Kasumi-1 (cell line): ENCODE measurements at places on chromosomes 7 and 10.

GRCh38 chr10:80860719-80861118 lies 323.0 kb downstream of the SH2D4B start:
- DNase-seq = no peak

DNA sequence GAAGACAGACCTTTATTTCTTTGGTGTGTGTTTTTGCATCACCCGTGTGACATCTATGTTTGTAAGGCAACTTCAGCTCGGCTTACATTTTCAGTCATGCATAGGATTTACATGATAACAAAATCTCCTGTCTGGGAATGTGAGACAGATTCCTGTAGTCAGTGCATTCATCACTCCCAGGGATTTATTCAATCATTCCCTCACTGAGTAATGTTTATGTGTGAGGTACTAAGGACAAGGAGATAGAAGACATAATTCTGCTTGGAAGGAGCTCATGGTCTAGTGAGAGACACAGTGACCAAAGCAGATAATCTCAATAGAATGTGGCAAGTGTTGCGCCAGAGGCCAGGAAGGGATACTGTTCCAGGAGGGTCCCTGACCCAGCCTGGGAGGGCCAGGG lies 35.2 kb upstream of the BMPER start:
- no peak for DNase-seq

- no peak for DNase-seq
These were observed 21.2 kb downstream of the PRXL2A start for GRCh38 chr10:80429521-80429973.

- DNase-seq = no peak
These were observed 5.4 kb downstream of the HECW1 start for GRCh38 chr7:43117861-43118260.

DNA sequence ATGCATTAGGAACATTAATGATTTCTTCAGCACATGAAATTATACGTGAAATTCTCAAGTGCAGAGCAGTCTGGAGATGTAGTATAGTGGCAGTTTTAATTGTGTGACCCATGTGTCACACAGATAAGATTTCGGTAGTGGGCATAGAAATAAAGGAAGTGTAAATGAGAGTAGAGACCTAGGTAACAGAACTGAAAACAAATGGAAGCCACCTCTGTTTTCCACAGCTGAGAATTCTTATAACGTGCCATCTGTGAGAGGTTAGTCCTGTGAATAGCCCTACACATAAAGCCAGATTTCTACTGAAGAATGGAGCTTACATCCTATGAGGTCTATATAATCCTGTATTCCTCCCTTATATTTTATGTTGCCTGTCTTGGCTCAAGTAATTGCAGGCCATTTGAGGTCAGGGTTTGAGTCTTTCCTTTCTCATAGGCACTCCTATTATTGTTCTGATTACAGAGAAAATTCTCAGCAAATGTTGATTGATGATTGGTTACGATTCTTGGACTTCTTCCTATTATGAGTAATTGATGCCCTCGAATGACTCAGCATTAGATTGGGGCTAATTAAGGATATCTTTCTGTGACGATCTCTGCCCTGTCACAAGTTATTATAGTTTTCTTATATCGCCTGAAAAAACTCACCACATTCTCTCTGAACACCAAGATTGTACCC lies 258.2 kb downstream of the KIF20B start:
- DNase-seq = no peak

DNA sequence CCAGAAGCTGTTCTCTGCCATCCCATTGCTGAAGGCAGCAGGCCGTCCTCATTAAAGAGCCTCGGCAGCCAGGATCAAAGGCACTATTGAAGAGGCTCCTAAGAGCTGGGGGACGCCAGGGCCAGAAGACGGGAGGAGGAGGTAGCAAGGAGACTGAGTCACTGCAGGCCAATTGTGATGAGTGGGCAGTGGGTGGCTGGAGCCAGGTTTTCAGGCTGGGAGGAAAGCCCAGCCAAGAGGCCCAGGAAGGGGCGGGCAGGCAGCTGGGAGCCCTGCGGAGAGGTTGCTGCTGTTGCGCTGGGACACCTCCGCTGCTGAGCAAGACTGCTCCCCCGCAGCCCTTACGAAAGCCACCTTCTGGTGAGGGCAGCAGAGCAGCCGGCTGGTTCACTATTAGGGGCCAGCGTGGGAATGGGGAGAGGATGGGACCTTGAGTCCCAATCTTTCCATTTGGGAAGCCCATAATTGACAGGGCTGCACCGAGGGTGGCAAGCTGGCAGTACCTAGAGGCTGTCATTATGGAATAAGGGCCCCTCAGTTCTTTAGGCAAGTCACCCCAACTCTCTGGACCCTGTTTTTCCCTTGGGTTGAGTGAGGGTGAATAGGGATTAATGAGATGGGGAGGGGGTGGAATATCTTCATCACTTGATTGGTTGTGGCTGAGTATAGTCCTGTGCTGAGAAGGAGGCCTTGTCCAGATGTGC lies 48.4 kb downstream of the UNC5B start:
- no peak for DNase-seq

DNA sequence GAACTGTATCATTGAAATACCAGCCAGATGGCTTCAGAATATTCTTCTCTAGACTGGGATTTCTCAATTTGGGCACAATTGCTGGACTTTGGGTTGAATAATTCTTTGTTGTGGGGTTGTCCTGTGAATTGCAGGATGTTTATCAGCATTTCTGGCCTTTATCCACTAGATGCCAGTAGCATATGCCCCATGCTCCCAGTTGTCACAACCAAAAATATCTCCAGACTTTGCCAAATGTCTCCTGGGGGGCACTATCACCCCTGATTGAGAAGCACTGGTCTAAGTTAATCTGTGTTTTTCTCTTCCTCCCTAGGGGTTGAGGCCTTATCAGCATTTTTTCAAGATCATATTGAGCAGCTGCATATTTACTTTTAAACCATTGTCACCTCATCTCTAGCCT lies 204.9 kb upstream of the SP8 start:
- DNase-seq = no peak
